Activated CD4-positive, alpha-beta T cell treated with anti-CD3 and anti-CD28 coated beads, Interleukin-2, amount 10 ng/mL, durations not matched to agents 7 days and 5 days (primary cell): ENCODE measurements at places on chromosomes 7 and 10.

- DNase-seq = no peak
Observed at GRCh38 chr7:92754919-92755581, 81.3 kb downstream of the CDK6 start.

GRCh38 chr10:87734987-87735827 is 75.5 kb downstream of the PAPSS2 start:
- no peak for DNase-seq

- DNase-seq = no peak
Observed at GRCh38 chr10:100485366-100485765, 22.6 kb downstream of the WNT8B start.

- DNase-seq = no peak
Observed at GRCh38 chr7:45661302-45661995, 87.3 kb downstream of the ADCY1 start.

DNA sequence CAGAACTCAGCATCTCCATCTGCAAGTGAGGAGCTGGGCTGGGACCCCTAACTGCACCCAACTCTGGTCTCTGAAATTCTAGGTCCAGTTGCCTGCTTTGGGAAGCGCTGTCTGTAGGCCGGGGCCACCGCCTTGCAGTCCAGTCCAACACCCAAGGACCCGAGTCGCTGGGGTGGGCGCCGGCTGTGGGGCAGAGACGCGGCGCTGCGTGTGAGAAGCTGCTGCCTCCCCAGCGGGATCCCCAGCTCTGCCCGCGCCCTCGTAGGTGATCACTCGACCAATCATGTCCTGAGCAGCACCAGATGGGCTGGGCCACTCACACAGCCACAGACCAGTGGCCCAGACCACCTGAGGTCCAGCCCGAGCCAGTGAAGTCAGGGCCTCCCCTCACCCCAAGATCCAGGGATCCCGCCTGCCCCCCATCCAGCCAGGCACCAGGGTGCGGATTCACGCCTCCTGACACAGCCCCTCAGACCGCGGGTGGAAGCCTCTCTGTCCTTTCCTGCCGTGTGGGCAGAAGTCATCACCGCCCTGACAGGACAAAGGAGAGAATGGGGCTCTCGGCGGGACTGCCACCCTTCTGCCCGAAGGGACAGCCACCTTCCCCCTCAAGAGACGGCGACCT is 67.4 kb upstream of the ADGRA1 start:
- DNase-seq = no peak

DNA sequence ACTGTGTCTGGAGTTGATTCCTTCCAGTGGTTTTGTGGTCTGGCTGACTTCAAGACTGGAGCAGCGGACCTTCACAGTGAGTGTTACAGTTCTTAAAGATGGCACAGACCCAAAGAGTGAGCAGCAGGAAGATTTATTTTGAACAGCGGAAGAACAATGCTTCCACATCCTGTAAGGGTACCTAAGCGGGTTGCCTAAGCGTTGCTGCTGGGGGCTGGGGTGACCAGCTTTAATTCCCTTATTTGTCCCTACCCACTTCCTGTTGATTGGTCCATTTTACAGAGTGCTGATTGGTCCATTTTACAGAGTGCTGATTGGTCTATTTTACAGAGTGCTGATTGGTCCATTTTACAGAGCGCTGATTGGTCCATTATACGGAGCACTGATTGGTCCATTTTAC is 13.2 kb downstream of the AKR1B15 start:
- peak; percentile 23 for DNase-seq

- DNase-seq = no peak
Observed at GRCh38 chr10:14369906-14370305, 39.2 kb upstream of the FRMD4A start.

GRCh38 chr7:133783276-133783675 is 343.9 kb upstream of the LRGUK start:
- no peak for DNase-seq

GRCh38 chr7:431041-431440 is 88.6 kb downstream of the PDGFA start:
- no peak for DNase-seq

DNA sequence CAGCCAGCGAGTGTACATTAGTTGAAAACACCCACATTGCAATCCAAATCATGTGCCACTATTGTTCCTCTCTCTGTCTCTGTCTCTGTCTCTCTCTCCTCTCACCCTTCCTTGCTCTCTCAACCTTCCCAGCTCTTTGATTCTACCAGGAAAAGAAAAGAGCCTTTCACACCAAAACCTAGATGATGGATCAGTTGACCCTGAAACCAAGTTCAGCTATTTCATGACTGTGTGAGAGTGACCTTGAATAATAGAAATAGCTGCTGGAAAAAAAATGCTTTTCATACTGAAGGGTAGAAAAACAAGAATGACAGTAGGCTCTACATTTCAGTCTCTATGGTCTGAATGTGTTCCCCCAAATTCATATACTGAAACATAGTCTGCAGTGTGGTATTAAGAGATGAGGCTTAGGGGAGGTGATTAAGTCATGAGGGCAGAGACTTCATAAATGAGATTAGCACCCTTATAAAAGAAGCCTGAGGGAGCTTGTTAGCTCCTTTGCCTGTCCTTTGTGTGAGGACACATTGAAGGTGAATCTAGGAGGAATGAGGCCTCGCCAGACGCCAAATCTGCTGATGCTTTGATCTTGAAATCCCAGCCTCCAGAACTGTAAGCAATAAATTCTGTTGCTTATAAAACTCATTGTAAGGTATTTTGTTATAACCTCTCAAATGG is 65.2 kb downstream of the LYZL1 start:
- no peak for DNase-seq

DNA sequence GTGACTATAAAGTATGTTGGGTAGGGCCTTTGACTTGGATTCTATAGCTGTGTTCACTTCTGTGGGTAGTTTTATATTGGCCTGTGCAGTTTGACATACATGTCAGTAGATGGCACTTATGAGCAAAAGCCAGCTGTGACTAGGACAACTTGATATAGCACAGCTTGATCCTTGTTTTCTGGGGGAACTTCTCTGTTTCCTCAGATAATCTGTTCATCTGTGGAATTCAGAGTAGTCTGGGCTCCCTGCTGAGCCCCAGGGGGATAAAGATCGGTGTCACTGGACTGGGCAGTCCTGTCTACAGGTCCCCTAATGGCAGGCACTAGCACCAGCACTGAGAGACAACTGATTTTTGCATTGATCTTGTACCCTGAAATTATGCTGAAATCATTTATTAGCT is 25.4 kb downstream of the CYP2C9 start:
- DNase-seq = no peak
